Anterior cingulate cortex (tissue), 58 donors: ENCODE measurements at places on chromosomes 1 and 21.

DNA sequence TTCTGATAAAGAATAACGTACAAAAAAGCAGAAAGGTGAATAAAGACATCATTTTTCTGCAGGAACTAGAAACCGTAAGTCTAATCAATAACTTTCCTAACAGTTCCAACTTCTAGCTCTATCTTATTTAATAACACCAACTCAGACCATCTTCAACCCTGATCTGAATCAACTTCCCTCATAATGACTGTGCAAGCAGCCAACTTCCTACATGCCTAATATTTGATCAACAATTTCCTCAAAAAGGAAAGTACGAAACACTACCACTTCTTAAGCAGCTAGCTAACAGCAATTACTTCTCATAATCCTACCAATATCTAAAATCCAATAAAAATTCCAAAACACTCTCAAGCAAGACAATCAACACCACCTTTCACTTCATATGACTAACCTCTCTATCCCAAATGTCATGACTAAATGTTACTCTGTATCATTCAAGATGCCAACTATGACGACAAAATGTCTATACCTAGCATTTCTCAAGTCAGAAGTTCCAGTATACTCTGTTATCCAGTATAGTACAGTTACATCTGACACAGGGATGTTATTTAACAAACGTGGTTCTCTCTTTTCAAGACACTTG is 1.7 kb downstream of the COP1 start:
- DNase-seq = no peak

GRCh38 chr1:224333939-224334786 is 4.2 kb upstream of the NVL start:
- no peak for DNase-seq

- DNase-seq = no peak
Observed at GRCh38 chr21:27371975-27372331, 405.1 kb upstream of the ADAMTS5 start.

DNA sequence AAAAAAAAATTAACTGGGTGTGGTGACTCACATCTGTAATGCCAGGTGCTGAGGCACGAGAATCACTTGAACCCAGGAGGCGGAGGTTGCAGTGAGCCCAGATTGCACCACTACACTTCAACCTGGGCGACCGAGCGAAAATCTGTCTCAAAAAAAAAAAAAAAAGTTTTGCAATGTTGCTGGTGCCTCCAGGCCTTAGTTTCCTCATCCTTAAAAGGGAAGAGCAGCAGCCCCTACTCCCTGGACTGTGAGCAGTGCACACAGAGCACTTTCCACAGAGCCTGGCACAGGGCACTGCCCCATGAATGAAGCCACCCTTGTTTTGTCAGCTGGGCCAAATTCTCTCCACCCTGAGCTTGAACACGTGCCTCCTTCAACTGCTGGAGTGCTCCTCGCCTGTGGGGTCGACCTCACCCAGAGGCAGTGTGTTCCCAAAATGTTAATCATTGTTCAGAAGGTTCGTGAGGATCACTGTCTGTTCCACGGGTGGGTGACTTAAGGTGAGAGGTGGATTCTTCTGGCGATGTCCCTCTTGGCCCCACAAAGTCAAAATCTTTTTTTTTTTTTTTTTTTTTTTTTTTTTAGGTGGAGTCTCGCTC is 152.1 kb upstream of the TMEM51 start:
- no peak for DNase-seq

- no peak for DNase-seq
Observed at GRCh38 chr21:25967181-25967900, 203.2 kb downstream of the APP start.

GRCh38 chr1:168340781-168341482 is 60.3 kb downstream of the TBX19 start:
- DNase-seq = no peak

GRCh38 chr1:26607186-26607585 is 77.6 kb downstream of the RPS6KA1 start:
- no peak for DNase-seq

- DNase-seq = no peak
Observed at GRCh38 chr1:65729259-65729658, 63.4 kb upstream of the PDE4B start.
